ENCODE measurements at places on chromosomes 1 and 21.

DNA sequence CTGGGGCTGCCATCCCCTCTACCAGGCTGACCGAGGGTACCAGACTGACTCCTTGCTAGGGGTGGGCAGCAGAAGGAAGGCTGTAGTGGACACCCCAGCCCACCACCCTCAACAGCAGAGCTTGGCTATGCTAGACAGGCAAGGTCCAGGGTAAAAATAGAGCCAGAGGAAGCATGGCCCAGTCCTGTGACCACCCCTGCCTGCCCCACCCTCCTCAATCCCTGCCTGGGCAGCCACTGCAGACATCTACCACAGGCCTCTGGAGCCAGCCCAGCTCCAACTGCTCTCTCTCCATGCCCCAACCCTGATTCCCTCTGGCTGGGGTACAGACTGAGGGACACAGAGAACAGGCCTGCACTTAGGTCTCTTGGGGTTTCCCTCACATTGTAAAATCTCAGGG lies 1.7 kb downstream of the S100A1 start:
- peaks cover 23% of the 10 kb centered on the region for H3K4me1 ChIP-seq
- H3K27me3 ChIP-seq: no peaks in the 10 kb centered on the region
- H3K4me3 ChIP-seq: no peak overlapping the region
- DNase-seq: no peak
- H3K27ac ChIP-seq: no peak overlapping the region

- H3K4me3 ChIP-seq: no peak overlapping the region
- H3K4me1 ChIP-seq: peaks cover 11% of the 10 kb centered on the region
Observed at GRCh38 chr1:94622757-94623156, 81.2 kb upstream of the F3 start.

DNA sequence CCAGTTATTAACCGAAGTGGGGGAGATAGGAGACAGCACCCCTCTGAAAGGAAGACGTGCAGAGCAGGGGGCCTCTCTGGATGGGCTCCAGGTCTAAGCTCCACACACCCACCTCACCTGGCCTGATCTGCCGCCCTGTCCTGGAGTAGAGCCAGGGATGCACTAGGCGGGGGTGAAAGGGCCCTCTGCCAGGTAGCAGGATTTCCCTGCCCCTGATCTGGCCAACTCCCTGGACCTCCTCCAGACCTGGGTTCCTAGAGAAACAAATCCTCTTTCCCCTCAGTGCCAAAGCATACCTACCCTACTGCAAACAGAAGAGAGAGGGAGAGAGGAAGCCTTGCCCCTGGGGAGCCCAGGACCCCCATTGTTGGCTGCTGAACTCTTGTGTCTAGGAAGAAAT lies 2.0 kb downstream of the CRABP2 start:
- no peak overlapping the region for H3K4me3 ChIP-seq
- DNase-seq: no peak
- no peak overlapping the region for H3K27ac ChIP-seq
- peaks cover 24% of the 10 kb centered on the region for H3K4me1 ChIP-seq
- H3K27me3 ChIP-seq: peaks cover 48% of the 10 kb centered on the region

DNA sequence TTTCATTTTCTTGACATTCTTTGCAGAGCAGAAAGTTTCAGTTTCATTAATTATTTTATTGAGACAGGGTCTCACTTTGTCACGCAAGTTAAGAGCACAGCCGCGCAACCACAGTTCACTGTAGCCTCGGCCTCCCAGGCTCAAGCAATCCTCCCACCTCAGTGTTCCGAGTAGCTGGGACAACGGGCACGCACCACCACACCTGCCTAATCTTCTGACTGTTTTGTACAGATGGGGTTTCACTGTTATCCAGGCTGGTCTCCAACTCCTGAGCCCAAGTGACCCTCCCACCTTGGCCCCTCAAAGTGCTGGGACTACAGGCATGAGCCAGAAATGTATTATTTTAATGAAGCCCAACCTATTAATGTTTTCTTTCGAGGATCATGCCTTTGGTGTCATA lies 3.0 kb upstream of the SPATC1L start:
- no peaks in the 10 kb centered on the region for H3K27me3 ChIP-seq
- H3K4me3 ChIP-seq: no peak overlapping the region
- no peak overlapping the region for H3K27ac ChIP-seq
- H3K4me1 ChIP-seq: peaks cover 3% of the 10 kb centered on the region
- peak; percentile 37 for DNase-seq

GRCh38 chr21:33039536-33039935 lies 13.8 kb downstream of the OLIG2 start:
- no peaks in the 10 kb centered on the region for H3K4me1 ChIP-seq
- H3K27ac ChIP-seq: no peak overlapping the region
- no peak for DNase-seq

- DNase-seq: no peak
- no peak overlapping the region for H3K27ac ChIP-seq
- H3K36me3 ChIP-seq: no peaks in the 10 kb centered on the region
- no peak overlapping the region for H3K4me3 ChIP-seq
Observed at GRCh38 chr1:114319418-114319817, 165.7 kb upstream of the SYT6 start.

GRCh38 chr1:73775896-73776295 lies 422.1 kb downstream of the LRRIQ3 start:
- no peaks in the 10 kb centered on the region for H3K4me1 ChIP-seq
- no peaks in the 10 kb centered on the region for H3K36me3 ChIP-seq
- no peaks in the 10 kb centered on the region for H3K27me3 ChIP-seq
- no peak overlapping the region for H3K27ac ChIP-seq

DNA sequence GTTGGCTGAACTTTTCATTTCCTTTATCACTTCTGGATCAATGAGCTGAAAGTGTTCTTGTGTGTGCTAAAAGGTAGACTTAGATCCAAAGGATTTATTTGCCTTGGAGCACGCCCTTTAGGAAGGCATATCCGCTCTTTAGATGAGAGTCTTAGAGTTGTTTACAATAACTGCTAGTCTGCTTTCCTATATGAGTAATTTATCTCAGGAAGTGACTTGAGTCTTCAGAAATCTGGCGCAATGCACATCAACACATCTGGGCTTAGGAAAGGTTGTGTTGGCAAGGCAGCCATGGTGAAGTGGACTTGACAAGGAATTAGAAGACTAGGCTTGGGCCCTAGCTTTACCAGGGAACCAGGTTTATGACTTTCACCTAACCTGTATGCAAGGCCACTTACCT lies 204.1 kb upstream of the PTGFR start:
- no peaks in the 10 kb centered on the region for H3K36me3 ChIP-seq
- H3K4me1 ChIP-seq: peaks cover 3% of the 10 kb centered on the region
- H3K4me3 ChIP-seq: no peak overlapping the region

GRCh38 chr1:221431068-221431651 lies 310.7 kb downstream of the DUSP10 start:
- no peak overlapping the region for H3K27ac ChIP-seq
- no peak overlapping the region for H3K4me3 ChIP-seq
- no peaks in the 10 kb centered on the region for H3K27me3 ChIP-seq
- no peak for DNase-seq
- no peaks in the 10 kb centered on the region for H3K36me3 ChIP-seq

GRCh38 chr1:167824163-167824794 lies 89.7 kb downstream of the ADCY10 start:
- H3K4me3 ChIP-seq: no peak overlapping the region
- no peaks in the 10 kb centered on the region for H3K36me3 ChIP-seq
- no peak for DNase-seq
- H3K4me1 ChIP-seq: no peaks in the 10 kb centered on the region
- no peak overlapping the region for H3K27ac ChIP-seq

GRCh38 chr1:113990961-113991360 lies 11.7 kb downstream of the OLFML3 start:
- H3K27ac ChIP-seq: no peak overlapping the region
- no peaks in the 10 kb centered on the region for H3K36me3 ChIP-seq
- H3K4me1 ChIP-seq: no peaks in the 10 kb centered on the region
- H3K27me3 ChIP-seq: peaks cover 3% of the 10 kb centered on the region

DNA sequence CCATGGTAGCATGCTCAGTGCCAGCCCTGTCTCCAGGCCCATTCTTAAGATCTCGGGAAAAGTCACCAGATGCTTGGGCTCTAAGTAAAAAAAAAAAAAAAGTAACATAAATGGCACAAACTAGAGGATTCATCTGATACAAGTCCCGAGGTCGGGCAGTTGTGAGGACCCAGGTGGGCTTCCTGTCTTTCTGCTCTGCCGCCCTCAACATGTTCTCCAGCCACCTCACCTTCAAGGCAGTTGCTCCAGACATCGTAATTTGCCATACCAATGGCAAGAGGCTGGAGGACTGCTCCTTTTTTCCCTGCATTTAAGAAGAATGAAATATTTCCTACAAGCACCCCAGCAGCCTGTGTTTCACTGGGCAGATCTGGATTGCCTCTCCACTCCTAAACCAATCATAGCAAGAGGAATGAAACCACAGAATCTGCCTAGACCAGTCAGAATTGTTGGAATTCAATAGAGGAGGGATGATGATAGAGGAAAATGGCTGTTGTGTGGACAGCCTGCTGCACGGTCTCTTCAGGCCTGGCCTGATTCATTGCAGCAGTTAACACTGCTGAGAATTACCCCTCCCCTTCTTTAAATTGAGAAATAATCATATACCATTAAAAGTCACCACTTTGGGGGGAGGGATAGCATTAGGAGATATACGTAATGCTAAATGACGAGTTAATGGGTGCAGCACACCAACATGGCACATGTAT lies 5.4 kb downstream of the HMGN2 start:
- H3K36me3 ChIP-seq: peaks cover 48% of the 10 kb centered on the region
- no peak for DNase-seq
- peaks cover 20% of the 10 kb centered on the region for H3K4me1 ChIP-seq
- no peaks in the 10 kb centered on the region for H3K27me3 ChIP-seq

GRCh38 chr1:228154670-228155571 lies 5.2 kb downstream of the GJC2 start:
- H3K27ac ChIP-seq: no peak overlapping the region
- DNase-seq: peak; percentile 66
- H3K4me3 ChIP-seq: no peak overlapping the region
- no peaks in the 10 kb centered on the region for H3K27me3 ChIP-seq
- H3K36me3 ChIP-seq: no peaks in the 10 kb centered on the region
- H3K4me1 ChIP-seq: peaks cover 21% of the 10 kb centered on the region

DNA sequence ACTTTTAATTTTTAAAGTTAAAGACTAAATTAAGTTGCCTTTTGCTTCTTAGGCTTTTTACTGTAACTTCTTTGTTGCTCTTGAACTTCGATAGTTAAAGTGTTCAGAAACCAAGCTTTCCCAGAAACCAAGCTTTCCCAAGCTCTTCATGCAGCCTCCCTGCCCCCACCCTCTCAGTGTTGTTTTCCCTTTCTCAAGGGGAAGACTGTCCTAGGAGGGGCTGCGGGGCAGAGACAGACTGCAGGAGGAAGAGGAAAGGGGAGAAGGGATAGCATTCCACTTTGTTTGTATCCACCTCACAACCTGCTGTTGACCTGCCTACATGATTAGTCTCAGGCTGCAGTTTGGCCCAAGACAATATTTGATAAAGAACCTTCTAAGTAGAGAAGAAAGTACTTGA lies 39.0 kb upstream of the DIPK1A start:
- H3K4me3 ChIP-seq: no peak overlapping the region
- DNase-seq: no peak
- H3K36me3 ChIP-seq: no peaks in the 10 kb centered on the region
- no peaks in the 10 kb centered on the region for H3K4me1 ChIP-seq

DNA sequence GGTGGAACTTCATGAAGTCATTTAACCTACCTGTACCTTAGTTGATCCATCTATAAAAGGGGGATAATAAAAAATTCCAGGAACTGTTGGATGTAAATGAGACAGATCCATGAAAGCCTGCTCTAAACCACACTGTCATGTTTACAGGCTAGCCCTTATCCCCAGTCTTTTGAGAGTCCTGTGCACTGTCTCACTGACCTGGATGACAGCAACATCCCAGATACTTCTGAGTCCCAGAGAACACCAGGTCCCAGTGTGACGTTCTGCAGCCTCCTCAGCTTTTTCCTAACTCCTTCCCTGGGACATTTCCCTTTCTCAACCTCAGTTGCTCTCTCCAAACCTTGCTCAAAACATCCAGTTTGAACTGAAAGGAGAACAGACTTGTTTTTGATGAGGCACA lies 165.4 kb upstream of the C8B start:
- H3K36me3 ChIP-seq: no peaks in the 10 kb centered on the region
- no peak overlapping the region for H3K4me3 ChIP-seq
- no peaks in the 10 kb centered on the region for H3K4me1 ChIP-seq
- no peak overlapping the region for H3K27ac ChIP-seq

DNA sequence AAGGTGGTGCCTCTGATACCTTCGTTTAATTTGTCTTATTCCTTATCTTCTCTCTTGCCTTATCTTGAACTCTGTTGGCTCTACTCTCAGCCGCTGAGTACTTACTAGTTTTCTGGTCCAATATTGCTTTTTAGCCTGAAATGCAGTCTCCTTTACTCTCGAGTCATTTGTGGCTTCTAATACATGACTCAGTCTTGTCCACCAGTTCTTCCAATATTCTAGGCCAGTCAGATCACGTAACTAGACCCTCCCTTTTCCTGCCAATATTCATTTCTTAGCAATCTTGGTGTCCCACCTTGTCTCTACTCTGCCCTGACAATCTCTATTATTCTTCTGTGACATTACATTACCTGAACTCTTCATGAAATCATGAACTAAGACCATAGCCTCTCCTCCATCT lies 555.8 kb downstream of the DPYD start:
- H3K36me3 ChIP-seq: no peaks in the 10 kb centered on the region
- H3K4me1 ChIP-seq: no peaks in the 10 kb centered on the region
- no peak overlapping the region for H3K4me3 ChIP-seq
- H3K27me3 ChIP-seq: no peaks in the 10 kb centered on the region
- no peak for DNase-seq
- H3K27ac ChIP-seq: no peak overlapping the region

DNA sequence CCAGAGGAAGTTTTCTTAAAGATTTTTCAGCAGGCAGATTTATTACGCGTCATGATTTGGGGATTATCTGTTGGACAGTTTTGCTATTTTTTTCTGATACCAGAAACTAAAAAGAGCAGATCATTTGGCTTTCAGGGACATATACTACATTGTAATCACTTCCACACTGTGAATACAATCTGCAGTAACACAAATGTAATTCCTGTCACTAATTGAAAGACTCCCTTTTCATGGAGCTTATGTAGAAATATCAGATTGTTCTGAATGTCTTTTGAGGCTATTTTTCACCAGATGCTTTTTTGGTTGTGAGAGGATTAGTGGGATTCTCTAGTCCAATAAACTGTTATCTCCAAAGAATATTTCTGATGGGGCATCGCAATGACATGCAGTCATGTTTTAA lies 464.2 kb downstream of the DISC1 start:
- H3K27ac ChIP-seq: no peak overlapping the region
- no peak for DNase-seq
- H3K4me3 ChIP-seq: no peak overlapping the region
- no peaks in the 10 kb centered on the region for H3K27me3 ChIP-seq

- peak; percentile 72 for DNase-seq
- H3K4me1 ChIP-seq: peaks cover 18% of the 10 kb centered on the region
- no peaks in the 10 kb centered on the region for H3K27me3 ChIP-seq
- peak overlapping the region; percentile 97 for H3K27ac ChIP-seq
Observed at GRCh38 chr1:108962681-108963051, 618 bp downstream of the CLCC1 start.

DNA sequence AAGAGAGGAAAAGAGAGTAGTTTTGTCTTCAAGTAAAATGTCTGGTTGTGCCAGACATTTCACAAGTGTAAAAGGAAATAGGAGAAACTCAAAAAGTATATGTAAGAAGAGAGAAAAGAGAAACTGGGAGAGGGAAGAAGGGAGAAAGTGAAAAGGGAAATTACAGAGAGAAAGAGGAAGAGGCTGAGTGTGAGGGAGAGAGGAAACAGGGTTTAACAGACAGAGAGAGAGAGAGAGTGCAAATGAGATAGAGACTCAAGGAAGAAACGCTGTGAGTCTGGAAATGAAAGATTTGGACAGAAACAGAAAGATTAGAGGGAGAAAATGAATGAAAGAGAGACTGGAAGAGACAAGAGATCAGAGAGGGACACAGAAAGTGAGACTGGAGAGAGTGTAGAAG lies 806.2 kb downstream of the PLA2G4A start:
- H3K4me3 ChIP-seq: no peak overlapping the region
- H3K4me1 ChIP-seq: no peaks in the 10 kb centered on the region
- H3K27me3 ChIP-seq: no peaks in the 10 kb centered on the region
